ENCODE measurements at places on chromosomes 7 and 10. TPM values are rescaled to one million over a fixed set of nuclear protein-coding genes. Genes with fewer than 3 reads are reported as not detected.

IRF5 gene
- polyA plus RNA-seq, result 56.7 TPM

GRCh38 chr10:131842351-131843088 lies 58.3 kb upstream of the PPP2R2D start:
- no peak for DNase-seq

PRKG1 gene
- not detected for polyA plus RNA-seq

GRCh38 chr10:70546584-70546983 lies 56.0 kb downstream of the PRF1 start:
- no peak for DNase-seq

DNA sequence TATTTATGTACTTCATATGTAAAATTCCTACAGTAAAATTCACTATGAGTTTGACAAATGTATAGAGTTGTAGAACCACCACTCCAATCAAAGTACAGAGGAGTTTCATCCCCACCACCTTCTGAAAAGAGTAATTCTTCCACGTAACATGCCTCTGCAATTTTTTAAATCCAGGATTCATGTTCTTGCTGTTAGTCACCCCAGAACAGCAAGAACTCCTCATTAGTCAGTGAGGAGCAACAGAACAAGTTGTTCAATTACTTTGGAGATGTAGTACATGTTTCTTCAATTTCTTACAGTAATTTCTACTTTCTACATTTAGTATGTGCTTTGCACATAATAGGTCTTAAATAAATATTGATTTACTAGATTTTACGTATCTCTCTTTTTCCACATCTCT lies 248.1 kb downstream of the ABCA13 start:
- DNase-seq, result no peak

- peak; percentile 67 for DNase-seq
Observed at GRCh38 chr10:119700321-119700954, 25.4 kb upstream of the INPP5F start.

DNA sequence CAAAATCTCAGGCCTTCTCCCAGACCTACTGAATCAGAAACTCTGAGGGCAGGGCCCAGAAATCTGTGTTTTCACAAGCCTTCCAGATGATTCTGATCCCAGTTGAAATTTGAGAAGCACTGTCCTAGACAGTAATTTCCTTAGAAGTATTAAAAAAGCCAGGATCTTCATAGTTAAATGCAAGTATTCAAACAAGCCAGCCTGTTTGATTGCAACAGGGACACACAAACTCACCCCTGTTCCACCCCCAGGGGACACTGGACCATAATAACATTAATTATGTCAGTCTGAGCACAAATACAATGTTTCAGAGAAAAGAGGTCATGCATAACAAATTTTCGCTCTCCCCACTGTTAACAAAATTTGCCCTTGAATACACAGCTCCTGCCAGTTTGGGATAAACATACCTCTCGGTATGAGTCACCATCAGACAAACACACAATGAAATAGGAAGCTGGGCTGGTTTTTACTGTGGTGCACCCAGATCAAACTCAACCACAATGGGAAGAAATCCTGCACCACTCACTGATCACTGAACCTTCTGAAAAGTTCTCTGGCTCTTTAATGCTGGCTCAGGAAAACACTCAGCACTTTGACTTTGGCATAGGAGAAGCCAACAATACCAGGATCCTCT lies 34.3 kb downstream of the ABLIM1 start:
- no peak for DNase-seq

GRCh38 chr10:46528171-46528671 lies 28.2 kb downstream of the GPRIN2 start:
- DNase-seq, result no peak

DNA sequence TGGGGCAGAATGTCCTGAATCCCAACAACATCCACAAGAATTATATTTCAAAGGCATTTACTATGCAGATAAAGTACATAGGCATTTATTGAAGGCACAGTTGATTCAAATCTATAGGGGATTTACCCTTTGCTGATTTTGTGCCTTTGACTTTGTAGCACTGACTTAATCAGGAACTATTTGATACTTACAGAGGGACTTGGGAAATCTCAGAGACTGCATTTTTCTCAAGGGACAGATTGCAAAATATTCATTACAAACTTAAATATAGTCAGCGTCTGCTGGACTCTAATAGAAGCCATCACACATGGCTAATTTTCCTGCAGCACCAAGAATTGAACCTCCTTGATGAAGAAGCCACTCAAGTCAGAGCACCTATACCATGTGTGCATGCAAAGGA lies 44.9 kb downstream of the FAS start:
- DNase-seq, result no peak

DNA sequence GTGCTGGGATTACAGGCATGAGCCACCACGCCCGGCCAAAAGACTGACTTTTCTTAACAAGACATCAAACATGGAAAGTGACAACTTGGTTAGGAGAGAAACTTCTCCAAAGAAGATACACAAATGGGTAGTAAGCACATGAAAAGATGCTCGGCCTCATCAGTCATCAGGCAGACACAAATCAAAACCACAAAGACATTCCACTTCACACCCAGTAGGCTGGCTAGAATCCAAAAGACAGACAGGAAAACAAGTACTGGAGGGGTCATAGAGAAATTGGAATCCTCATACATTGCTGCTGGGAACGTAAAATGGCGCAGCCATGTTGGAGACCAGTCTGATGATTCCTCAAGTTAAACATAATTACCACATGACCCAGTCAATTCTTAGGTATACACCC lies 16.4 kb downstream of the SEPHS1 start:
- no peak for DNase-seq

DNA sequence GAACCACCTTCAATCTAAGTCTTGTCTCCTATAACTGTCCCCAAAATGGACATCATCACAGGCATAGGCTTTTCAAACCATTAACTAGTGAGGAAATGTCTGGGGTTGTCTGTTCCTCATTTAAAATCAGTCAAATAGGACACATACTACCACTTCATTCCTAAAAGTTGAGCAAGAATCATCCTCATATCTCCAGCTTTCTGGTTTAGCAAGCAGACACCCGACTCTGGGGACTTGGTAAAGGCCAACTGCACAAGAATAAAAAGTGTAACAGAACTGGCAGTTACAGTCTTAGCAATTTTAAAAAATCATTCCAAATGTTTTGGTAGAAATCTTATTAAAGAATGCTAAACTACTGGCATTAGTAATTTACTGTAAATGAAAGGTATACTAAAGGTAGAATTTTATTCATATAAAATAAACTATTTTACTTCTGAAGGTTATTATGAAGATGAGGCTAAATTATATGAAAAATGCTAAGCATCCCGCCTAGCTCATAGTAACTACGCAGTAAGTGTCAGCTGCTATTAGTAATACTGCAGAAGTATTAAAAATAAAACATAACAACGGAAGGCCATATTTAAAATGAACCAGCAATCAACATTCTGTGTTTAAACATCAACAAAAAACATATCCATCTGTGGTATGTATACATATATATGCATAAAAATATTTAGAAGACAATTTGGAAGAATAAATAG lies 60.8 kb downstream of the ZNF438 start:
- DNase-seq, result no peak

SAMD9L gene
- polyA plus RNA-seq, result 50.0 TPM

DNA sequence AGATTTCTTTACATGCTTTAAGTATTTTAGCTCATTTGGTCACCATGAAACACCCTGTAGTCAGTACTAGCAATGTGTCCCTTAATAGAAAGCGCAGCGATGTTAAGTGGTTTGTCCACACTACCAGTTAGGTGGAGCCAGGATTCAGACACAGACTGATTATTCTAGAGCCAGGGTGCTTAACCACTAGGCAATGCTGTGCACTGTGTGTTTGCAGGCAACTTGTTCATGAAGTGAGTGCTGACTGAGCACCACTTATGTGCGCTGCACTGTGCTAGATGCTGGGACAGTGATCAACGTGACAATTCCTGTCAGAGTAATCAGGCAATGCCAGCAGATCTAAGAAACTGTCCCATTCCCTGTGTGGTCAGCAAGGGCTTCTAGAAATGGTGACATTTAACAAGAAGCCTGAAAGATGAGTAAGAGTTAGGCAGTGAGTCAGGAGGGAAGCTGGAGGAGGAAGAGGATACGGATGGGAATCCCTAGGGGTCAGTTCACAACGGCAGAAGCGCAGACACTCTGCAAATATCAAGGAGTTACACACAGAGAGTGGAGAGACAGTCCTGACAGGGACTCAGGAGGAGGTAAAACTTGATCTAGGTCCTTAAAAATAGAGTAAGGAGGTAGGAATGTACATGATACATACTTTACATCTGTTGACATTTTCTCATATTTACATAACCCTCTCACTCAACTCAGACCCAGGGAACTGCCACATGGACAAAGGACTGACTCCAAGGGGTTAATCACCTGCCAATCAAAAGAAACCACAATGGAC lies 69.7 kb upstream of the EGR2 start:
- no peak for DNase-seq

SH2D4B gene
- polyA plus RNA-seq, result not detected

DNA sequence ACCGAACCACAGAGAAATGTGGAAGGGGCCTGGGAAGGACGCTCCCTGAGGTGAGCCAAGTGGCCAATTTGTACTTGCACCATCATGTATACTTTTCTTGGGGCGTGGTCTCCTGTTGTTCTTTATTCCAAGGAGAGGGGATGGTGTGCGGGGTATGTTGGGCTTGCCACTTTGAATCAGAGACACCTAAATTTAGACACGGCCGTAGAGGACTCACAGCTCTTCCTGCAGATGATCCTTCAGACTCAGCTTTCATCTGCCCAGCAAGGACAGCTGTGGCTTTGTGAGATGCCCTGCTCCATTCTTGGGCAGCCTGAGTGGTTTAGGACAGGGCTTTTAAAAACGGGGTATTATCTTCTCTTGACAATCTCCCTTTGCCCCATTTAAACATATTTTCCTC lies 473.2 kb downstream of the REEP3 start:
- no peak for DNase-seq

CDH23 gene
- 0.24 TPM for polyA plus RNA-seq

- DNase-seq, result no peak
Observed at GRCh38 chr10:106816318-106817085, 348.0 kb downstream of the SORCS1 start.

DNA sequence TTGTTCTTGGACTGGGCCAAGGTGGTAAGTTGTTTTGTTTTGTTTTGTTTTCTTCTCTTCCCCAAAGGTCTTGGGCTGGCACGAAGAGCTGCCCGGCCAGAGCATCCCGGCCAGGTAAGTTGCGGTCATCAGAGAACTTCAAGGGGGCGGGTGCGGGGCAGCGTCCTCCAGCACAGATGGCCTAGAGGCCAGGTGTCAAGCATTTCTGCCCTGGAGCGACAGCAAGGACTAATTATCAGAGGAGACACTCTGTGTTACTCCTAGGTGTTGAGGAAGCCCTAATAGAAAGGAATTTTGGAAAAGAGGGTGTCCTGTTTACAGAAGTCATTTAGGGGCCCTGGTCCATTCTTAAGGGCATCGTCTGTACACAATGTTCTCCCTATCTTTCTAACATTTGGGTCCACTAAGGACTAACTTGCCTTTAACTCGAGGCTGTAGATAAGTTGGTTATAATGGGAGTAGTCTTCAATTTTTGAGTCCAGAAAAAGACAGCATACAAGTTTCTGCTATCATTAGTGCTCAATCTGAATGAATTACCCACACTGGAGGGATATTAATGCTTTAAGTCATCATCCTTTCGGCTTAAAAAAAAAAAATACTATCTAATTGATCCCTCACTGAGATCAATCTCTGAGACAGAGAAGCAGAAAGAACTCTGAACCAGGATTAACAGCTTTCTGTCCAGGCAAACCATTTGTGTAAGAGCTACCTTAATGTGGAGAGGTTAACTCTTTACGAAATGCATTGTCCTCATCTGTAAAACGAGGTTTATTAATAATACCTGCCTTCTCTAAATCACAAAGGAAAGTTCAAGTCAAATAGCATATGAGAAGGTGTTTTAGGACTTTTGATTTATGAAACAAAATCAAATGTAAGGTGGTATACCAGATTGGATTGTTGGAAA lies 1.5 kb downstream of the ITGB8 start:
- no peak for DNase-seq
